ENCODE measurements at places on chromosomes 4 and X. TPM values are rescaled to one million over a fixed set of nuclear protein-coding genes. Genes with fewer than 3 reads are reported as not detected.

DNA sequence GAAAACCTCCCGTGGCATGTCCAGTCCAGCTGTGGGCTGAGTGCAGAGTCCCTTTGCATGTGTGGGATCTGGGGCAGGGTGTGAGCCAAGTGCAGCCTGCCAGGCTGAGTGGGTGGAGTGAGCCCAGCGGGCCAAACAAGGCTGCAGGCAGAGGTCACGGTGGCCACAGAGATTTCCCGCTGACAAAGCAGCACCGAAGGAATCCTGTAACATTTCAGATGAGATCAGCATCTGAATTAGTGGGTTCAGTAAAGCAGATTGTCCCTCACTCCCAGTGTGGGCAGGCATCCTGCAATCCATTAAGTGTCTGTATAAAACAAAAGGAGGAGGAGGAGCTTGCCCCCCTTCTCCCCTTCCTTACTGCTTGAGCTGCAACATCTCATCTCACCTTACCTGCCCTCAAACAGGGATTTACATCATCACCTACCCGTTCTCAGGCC, 324.4 kb downstream of the FAT4 start:
- peak; percentile 17 for DNase-seq

DNA sequence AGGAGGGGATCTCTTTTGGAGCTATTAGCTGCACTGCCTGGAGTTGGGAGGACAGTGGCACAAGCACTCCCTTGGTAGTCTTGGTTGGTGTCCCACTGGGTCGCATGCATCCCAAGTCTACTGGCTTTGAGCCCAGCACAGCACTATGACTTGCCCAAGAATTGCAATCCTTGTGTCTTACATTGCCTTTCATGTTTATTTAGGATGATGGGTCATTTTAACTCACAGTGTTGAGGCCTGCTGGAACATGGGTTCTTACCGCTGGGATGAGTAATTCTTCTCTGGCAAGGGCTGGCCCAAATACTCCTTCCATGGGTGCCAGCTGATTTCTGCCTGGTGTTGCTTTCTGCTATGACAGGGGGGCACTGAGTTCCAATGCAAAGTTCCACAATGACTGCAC, 185.5 kb downstream of the TEX13C start:
- no peak for DNase-seq

DNA sequence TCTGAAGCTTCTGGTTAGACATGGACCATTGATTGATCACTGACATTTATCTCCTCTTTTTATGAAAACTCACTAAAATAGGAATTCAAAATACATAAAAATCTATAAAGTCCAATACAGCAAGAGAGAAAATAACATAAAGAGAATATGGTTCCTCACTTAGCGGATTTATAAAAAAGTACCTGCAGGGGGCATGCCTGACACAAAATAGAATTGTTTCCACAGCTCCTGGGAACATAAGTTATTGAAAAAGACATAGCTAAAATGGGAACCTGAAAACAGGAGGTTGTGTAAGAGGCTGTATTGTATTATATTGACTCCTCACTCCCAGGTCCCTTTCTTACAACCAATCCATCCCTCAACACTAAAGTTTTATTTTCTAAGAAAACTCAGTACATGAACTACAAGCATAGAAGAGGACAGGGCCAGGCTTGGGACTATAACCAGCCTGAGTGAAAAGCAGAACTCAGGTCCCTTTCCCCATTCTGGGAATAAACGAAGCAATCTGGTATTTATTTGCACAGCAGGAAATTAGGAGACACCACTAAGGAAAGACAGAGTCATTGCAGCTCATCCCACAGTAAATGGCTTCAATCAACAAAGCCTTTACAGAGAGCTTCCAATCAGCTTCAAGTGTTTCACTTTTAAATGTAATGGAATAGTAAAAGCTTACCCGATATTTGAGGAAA, 121.1 kb upstream of the NDST4 start:
- peak; percentile 24 for DNase-seq

DNA sequence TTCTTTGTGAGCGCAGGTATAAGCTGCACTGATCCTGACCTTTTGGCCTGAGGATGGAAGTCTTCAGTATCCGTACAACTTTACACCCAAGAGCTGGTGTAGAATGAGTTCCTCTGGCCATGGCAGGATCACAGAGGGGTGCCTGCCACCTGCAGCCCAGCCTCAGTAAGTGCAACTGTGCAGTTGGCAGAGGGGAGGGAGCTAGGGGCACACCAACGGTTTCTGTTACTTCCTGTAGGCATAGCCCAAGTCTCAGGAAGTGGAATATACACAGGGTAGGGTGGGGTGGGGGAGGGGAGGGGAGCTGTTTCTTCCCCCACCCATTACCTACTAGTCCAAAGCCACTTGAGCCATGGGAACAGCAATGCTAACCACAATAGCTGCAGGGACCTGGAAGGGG, 85.4 kb upstream of the GBA3 start:
- peak; percentile 71 for DNase-seq

DNA sequence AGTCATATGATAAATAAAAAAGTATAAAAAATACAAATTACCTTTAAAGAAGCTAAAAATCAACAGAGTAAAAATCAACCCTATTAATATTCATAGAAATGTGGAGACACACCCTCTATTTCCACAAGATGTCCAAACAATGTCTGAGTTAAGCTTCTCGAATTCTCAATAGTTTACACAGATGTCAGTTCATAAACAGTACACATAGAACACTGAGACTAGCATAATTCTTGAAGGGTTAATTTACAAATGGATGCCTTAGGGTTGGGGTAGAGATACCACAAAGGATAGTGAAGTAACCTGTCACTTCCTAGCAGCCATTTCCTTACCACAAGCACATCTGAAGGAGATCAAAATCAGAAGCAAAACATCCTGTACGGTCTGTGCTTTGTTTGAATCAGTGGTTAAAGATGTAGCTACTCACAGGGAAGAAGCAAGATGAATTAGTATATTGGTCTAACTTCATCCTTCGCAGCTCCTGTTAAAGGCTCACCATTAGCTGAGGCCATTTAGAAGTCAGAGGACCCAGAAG, 2393.9 kb downstream of the ARAP2 start:
- DNase-seq, result no peak

DNA sequence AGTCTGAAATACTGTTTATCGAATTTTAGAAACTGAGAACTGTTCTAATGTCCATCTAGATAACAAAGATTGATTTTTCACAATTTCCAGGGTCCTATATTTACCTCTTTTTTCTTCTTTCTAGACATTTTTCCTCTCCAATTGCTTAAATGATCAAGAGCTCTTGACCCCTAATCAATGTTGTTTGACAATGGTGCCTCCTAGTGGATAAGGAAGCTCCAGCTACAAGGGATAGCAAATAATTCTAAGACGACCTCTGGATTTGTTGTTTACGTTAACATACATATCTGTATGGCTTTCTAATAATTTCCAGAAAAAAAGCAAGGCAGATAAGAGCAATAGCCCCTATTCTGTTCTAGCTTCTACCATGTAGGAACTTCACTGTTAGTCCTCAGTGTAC, 35.8 kb downstream of the GPR82 start:
- no peak for DNase-seq

DNA sequence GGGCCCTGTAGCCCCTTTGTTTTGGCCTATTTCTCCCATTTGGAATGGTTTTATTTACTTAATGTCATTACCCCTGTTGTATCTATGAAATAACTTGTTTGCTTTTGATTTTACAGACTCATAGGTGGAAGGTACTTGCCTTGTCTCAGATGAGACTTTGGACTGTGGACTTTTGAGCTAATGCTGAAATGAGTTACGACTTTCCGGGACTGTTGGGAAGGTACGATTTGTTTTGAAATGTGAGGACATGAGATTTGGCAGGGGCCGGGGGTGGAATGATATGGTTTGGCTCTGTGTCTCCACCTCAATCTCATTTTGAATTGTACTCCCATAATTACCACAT, 39.4 kb downstream of the NLRP2B start:
- no peak for DNase-seq

TLL1 gene
- polyA plus RNA-seq, result 0.21 TPM

MED28 gene
- 49.4 TPM for polyA plus RNA-seq

DNA sequence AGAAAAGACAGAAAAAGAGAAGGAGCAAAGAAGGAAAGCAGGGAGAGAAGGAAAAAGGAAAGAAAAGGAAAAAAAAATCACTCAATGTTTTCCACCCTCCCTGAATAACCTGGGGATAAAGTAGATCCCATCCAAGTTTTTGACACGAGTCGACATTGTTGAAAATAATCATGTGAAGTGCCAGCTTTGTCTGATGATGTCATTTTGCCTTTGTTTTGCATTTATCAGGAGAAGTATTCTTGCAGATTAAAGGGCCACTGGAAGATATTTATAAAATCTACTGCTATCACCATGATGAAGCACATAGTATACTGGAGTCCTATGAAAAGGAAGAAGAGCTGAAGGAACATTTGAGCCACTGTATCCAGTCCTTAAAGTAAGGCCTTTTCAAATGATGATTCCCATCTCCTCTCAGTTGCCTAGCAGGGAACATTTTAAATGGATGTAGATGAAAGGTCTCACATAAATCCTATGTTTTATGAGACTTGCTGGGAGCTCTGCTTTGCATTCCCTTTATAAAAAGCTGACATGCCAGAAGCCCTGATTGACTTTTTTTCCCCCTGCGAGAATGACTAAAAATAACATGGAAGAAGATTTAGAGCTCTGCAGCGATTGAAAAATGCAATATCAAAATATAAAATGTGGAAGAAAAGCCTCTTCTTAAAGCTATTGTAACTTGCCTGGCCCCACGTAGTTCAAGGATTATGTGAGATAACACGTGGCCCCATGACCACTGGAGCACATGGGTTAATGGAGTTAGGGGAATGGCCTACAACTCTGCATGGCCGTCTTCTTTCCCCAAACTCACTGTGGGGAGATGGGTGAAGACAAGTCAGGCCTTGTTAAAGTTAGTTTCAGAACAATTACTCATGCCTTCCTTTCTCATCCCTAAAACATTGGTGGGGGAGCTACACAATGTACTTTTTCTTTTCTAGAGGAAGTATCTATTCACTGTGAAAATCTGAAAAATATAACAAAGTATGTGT, 77.5 kb downstream of the INTS12 start:
- DNase-seq, result no peak

DNA sequence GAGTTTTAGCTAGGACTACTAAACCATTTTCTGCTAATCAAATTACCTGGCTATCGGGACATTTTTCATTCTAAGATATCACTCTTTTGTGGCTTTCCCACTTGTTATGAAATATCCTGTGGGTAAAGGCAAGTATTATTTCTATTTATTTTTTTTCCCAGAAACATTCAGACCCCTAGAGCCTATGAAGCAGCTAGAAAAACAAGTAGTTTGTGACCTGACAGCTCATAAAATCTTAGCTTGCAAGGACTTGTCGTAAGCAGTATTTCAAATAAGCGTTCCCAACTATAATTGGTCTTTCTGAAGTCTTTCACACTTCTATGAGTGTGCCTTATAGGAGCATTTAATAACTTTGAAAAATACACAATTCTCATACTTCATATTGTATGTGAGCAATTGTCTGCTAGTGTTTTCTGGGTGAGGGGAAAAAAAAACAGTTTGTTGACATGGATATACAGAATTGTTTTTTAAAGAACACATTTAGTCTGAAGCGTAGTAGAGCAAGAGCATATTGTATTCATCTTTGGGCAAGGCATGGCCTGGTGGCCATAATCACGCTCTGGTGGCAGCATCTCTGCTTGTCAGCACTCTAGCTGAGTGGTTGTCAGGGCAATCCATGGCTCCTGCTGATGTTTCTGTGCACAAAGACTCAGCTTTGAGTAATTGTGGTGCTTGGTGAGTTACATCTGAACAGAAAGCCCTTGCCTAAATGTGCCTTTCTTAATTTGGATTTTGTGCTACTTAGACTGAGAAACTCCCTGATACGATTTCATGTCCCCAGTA, 2.6 kb downstream of the MCUB start:
- no peak for DNase-seq

GRCh38 chrX:23332888-23333821, 1.5 kb upstream of the PTCHD1 start:
- peak; percentile 48 for DNase-seq

UBL4A gene
- 29.9 TPM for polyA plus RNA-seq

LUZP4 gene
- not detected for polyA plus RNA-seq

- no peak for DNase-seq
These were observed 21.1 kb downstream of the TLL1 start for GRCh38 chr4:165894159-165894558.

- no peak for DNase-seq
These were observed 43.0 kb upstream of the GABRA2 start for GRCh38 chr4:46432923-46433322.

- no peak for DNase-seq
These were observed 44.2 kb upstream of the PRSS12 start for GRCh38 chr4:118396881-118397622.
